ENCODE measurements at places on chromosomes 2 and 18. TPM values are rescaled to one million over a fixed set of nuclear protein-coding genes. Genes with fewer than 3 reads are reported as not detected.

DNA sequence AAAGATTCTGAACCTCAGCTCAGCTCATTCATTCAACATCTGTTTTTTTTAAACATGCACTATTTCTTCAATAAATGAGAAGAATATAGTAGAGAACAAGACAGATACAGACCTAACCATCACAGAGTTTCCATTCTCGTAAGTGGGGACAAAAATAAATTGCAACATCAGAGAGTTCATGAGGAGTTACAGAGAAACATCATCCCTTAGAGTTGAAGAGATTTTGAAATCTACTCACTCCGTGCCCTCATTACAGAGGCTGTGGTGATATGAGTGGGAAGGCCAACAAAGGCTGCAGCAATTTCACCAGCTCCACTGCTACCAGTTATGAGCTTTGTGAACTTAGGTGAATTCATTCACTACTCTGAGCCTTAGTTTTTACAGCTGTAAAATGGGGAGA, 399.3 kb downstream of the BCL11A start:
- no peak for DNase-seq

- no peak for DNase-seq
Observed at GRCh38 chr18:5463831-5464230, 80.0 kb downstream of the EPB41L3 start.

DNA sequence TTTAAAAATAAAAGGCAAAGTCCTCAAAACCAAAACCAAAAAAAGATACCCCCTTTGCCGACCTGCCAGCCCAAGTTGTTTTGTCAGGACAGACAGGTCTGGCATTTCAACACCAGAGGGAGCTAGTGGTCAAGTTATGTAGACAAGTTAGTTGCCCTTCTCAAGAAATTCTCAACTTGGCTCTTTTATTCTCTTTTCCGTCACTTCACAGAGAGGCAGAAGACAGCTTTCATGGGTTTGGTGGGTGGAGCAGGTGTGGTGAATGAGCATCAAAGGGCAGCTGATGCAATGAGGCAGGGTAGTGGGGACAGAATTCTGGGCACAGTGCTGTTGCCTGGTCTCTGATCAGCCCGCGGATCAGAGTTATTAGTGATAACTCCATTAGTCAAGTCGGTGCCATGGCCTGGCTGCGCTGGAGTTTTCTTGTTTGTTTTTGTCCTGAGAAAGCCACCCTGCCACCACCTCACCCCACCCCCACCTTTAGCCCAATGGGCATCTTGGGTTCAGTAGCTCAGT, 303.7 kb upstream of the EPAS1 start:
- DNase-seq: peak; percentile 56

- DNase-seq: no peak
Observed at GRCh38 chr2:64625299-64626145, 28.2 kb downstream of the SERTAD2 start.

DNA sequence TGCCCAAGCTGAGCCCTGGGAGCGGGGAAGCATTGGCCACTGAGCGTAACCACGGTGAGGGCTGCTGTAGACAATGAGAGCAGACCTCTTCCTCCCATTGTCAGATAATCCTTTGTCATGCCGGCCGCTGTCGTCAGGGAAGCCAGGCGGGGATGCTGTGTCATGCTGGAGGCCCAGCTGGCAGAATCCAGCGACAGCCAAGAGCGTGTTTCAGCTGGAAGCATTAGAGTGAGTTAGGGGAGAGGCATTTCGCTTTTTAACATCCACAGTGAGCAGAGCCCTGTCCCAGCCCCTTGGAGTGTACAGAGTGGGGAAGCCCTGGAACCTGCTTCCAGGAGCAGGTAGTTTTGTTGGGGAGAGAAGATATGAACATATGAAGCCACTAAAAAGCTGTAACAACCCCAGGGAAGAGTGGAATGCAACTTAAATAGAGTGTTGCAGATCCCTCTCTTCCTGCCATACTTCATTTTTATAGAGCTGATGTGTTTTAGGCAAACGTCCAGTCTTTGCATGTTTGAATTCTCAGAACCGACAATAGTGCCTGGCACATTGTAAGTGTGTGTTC, 7.0 kb downstream of the CTIF start:
- DNase-seq: peak; percentile 58

GRCh38 chr18:10340821-10341220, 113.6 kb upstream of the APCDD1 start:
- DNase-seq: no peak

ANKRD62 gene
- not detected for total RNA-seq

DNA sequence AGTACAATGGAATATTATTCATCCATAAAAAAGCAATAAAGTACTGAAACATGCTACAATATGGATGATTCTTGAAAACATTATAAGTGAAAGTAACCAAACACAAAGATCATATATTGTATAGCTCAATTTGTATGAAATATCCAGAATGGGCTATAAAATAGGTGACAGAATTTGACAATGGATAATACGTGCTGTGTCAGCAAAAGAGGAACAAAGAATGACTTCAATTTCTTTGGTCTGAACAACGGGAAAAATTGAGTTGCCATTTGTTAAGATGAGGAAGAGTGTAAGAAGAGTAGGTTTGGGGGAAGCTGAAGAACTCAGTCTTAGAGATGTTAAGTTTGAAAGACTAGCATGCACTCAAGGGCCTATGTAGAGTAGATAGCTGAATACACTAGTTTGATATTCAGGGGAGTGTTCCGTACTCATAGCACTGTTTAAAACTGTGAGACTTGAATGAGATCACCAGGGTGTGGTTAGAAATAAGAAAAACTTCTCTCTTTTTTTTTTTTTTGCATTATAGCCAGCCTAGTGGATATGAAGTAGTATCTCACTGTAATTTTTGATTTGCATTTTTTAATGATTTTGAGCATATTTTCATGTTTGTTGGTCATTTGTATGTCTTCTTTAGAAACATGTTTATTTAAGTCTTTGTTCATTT, 213.6 kb downstream of the NR4A2 start:
- DNase-seq: no peak

- no peak for DNase-seq
Observed at GRCh38 chr18:31983976-31984375, 34.6 kb upstream of the RNF125 start.

GRCh38 chr2:58908501-58909154, 667.5 kb upstream of the FANCL start:
- DNase-seq: no peak

DNA sequence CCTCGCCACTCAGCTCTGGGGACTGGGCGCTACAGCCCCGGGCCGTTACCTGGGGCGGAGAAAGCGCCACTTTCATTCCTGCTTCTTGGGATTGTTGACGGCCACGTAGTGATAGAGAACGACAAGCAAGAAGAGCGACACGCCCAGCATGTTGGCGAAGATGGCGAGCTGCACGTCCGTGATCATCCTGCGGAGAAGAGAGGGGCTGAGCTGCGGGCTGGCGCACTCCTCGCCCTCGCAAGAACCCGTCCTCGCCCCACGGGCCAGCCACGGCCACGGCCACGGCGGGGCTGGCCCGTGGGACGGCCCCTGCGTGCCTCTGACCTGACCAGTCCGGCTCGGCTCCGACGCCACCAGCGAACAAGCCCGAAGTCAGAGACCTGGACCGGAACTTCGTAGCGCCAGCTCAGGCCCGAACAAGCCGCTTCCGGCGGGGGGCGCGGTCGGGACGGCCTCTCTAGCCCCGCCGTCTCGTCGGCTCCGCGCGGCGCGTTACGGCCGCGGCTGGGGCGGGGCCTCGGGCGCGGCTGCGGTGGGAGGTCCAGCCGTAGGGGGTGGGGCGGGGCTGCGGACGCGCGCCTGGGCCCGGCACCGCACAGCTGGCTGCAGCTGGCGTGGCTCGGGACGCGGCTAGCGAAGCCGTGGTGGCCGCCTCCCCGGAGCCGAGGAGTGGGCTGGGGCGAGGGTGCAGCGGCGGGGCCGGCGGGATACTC, at the start of gene OST4:
Gene OST4 (minus strand): TSS at position 378 of the 713 bp plus-strand sequence.
- DNase-seq: peak; percentile 94

GRCh38 chr18:70322928-70323327, 34.1 kb downstream of the SOCS6 start:
- DNase-seq: peak; percentile 45

CCT4 gene
- total RNA-seq: 431 TPM

DNA sequence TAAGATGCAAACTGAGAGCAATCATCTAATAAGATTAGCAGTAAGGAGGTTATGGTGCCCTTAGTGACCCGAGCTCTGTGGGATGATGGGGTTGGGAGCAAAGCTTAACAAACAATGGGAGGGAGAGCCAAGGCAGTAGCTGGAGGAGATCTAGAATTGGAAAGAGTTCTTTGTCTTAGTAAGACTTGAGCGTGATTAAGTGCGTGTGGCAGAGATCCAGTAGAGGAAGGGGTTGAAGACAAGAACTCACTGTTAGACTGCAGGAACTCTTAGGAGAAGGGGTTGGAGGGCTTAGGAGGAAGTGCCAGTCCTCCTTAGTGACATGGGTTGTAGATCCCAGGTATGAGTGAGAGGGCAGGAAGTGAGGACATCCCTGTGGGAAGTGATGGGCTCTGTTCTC, 184.7 kb downstream of the GFPT1 start:
- DNase-seq: no peak

DNA sequence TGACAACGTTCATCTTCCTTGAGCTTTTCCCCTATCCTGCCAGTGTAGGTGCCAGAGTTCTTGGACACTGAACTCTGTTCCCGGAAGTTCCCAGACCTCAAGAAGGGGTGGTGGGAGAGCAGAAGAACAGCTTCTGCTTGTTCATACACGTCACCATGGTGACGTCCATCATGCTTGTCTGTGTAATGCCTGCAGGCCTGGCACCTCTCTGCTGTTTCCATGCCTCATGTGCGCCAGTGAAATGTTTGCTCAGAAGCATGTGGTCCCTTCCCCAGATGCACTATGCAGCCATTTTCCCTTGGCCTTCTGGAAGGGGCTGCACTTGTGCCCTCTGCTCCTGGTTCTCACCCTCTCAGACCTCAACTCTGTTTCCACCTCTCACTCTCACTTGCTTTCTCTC, 210.8 kb upstream of the NABP1 start:
- DNase-seq: no peak

MTX2 gene
- 34.8 TPM for total RNA-seq

ANKRD30BL gene
- not detected for total RNA-seq

PKDCC gene
- total RNA-seq: 24.0 TPM

GRCh38 chr2:209389171-209389618, 34.7 kb upstream of the MAP2 start:
- DNase-seq: no peak

DNA sequence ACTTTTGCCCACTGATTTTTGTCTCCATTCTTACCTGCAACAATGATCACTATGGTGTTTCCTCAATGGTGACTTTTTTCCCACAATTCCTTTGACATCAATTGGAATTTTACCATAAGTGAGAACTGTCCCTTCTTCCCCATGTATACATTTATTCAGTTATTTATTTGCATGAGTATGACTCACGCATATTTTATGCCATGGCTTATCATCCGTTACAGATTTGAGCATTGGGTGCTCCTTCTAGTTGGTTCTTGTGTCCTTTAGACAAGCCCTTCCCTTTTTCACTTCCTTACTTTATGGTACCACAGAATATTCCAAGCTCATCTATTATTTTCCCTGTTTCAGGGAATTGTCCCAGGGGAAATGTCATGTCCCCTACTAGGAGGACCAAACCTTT, 7.6 kb downstream of the COX5B start:
- DNase-seq: no peak

WNT6 gene
- not detected for total RNA-seq

ESPNL gene
- 0.03 TPM for total RNA-seq

GRCh38 chr18:25701821-25702220, 349.9 kb upstream of the ZNF521 start:
- DNase-seq: no peak

GRCh38 chr2:52260904-52261303, 1229.0 kb upstream of the NRXN1 start:
- no peak for DNase-seq

CHRNG gene
- not detected for total RNA-seq

GRCh38 chr2:124610866-124611265, 585.8 kb downstream of the CNTNAP5 start:
- no peak for DNase-seq

DNA sequence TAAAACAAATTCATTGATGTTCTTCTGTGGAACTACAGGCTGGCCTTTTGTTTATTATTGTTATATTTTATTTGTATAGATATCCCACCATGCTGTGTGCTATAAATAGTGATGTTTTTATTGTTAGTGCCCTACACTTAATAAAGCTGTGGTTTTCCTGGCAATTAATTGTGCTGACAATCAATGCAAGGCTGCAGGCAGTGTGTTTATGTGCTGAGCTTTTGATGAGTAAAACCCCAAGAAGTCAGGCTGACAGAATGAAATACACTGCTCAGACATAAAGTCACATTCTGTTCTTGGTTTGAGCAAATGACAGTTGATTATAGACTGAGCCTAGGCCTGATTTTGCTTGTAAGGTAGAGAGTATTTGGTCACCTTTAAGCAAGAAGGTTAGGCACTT, 362.7 kb downstream of the CPS1 start:
- DNase-seq: no peak

DNA sequence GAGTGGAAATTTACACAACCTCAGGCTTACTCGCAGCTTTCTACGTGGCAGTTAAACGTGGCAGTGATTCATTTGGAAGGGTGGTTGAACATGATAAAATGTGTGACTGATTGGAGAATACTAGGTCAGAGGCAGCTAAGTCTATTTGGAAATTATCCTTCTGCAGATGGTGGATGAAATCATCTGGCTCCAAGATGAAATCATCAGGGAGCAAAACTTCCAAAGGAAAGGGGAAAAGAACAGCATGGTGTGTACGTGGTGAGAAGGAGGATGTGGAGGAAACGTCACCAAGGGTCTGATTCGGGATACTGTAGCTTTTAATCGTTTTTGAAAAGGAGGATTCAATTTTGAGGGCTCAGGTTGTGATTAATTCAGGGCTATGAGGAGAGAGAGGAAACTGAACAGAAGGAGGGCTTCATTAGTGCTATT, 47.9 kb downstream of the COL3A1 start:
- DNase-seq: no peak

- DNase-seq: no peak
Observed at GRCh38 chr2:233430081-233430480, 75.8 kb downstream of the DGKD start.

GRCh38 chr2:86383844-86384243, 46.4 kb upstream of the REEP1 start:
- DNase-seq: peak; percentile 67

CDH2 gene
- 34.1 TPM for total RNA-seq

DNA sequence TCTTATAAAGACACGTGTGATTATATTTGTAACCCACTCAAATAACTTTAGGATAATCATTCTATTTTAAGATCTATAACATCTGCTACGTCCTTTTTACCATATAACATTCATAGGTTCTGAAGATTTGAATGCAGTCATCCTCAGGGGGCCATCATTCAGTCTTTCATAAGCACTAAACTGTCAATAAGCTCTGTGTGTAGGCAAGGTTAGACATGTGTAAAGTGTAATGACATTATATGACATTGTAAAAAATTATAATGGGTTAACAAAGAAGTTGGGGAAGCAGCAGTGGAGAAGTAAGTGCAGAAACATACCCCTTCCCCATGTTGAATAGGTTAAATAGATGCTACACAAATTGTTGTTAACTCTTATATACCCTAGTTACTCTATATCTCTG, 845.9 kb downstream of the ERBB4 start:
- DNase-seq: no peak

- DNase-seq: no peak
Observed at GRCh38 chr2:1406434-1406833, 6.8 kb upstream of the TPO start.

All from MG63 (cell line).